ENCODE measurements at places on chromosomes 1 and 21.
A peak's percentile ranks its signal among the peaks of the same experiment; 100 is the strongest.

- no peak for DNase-seq
These were observed 35.8 kb downstream of the C1orf21 start for GRCh38 chr1:184422490-184423233.

- no peak for DNase-seq
These were observed 13.0 kb downstream of the FAM20B start for GRCh38 chr1:179038528-179039281.

DNA sequence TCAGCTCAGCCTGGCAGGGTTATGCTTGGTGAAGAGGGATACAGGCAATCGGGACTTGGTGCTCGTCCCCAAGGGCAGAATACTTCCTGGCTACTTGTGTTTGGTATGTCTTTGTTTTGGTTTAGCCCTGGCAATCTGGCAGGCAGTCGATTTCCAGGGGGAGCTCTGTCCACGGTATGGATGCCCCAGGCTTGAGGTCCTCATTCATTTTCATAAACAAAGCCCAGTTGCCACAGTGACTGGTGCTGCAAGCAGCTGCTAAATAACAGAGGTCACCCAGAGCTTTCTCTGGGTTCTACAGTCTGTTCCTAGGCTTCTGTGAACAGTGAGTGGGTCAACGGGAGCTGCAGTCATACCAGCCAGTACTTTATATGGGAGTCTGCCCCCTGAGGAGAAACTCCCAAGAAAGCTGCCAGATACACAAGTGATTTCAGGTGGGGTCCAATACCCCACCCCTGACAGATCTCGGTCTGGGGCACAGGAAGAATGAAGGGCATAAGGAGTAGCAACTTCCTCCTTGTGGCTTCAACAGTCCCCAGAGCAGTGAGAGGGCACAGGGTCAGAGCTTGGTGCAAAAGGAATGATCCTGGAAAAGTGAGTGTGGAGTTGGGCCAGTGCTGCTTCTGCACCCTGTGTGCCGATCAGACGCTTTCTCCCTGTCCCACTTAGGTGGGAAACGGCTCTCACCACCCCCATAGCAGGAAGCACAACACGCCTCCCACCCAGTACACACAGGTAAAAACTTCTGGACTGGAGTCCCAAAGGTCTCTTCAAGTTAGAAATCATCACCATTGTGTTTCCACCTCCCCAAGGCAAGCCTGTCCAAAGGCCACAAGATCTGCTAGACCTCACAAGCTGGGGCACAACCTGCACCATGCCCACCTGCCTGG lies 55.5 kb downstream of the TGFBR3 start:
- peak; percentile 9 for DNase-seq

GRCh38 chr1:42210421-42211133 lies 46.0 kb upstream of the GUCA2A start:
- DNase-seq, result no peak

DNA sequence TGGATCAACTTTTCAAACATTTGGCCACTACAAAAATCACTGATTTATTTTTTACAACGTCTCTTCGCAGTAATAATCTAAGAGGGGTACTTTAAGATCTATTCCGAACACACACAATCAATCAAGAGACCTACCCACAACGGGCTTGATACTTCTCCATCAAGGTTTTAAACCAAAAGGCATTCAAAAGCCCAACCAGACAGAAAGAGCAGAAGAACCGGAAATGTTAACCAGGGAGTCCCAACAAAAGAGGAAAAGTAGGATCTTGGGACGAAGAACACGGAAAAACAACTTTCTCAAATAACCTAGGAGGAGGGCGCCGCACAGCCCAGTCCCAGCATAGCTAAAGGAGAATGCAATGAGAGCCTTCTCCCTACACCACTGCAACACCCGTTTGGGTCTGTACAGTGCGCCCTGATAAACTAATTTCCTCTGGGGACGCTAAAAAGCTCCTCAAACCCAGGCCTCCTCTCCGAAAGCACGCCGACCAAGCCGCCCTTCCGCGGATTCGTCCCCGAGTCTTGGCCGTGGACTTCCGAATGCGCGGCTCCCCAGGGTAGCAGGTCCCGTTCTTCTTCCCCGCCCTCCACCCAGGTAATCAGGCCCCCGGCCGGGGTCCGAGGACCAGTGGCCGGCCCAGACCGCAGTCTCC lies 623 bp downstream of the RPL22 start:
- DNase-seq, result no peak

GRCh38 chr1:214707306-214708087 lies 104.5 kb downstream of the CENPF start:
- DNase-seq, result no peak

DNA sequence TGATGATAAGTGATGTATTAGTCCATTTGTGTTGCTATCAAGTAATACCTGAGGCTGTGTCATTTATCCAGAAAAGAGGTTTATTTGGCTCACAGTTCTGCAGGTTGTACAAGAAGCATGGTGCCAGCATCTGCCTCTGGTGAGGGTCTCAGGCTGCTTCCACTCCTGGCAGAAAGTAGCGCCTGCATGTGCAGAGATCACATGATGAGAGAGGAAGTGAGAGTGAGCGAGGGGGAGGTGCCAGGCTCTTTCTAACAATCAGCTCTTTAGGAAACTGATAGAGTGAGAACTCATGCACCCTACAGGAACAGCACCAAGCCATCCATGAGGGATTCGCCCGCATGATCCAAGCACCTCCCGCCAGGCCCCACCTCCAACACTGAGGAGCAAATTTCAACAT lies 2.2 kb upstream of the FHAD1 start:
- DNase-seq, result no peak

DNA sequence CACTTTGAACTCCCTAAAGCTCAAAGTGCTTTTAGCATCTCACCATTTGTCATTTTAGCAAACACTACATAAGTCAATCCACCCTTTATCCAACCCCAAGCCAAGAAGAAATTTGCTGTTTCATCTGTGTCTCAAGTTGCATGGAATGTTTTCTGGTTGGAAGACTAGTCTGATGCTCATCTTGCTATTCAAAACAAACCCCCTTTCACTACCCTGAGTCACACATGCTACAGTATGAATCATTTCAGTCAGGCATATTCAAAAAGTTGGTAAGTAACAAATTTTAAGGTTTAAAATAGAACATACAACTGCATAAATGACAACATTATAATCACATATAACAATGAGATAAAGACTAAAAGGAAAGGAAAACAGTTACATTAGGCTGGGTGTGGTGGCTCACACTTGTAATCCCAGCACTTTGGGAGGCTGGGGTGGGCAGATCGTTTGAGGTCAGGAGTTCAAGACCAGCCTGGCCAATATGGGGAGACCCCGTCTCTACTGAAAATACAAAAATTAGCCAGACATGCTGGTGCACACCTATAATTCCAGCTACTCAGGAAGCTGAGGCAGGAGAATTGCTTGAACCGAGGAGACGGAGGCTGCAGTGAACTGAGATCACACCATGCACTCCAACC lies 38.7 kb downstream of the DSTYK start:
- no peak for DNase-seq

GRCh38 chr1:1275836-1276235 lies 2.2 kb upstream of the UBE2J2 start:
- DNase-seq, result no peak

GRCh38 chr1:245215071-245215470 lies 60.3 kb downstream of the KIF26B start:
- DNase-seq, result no peak

DNA sequence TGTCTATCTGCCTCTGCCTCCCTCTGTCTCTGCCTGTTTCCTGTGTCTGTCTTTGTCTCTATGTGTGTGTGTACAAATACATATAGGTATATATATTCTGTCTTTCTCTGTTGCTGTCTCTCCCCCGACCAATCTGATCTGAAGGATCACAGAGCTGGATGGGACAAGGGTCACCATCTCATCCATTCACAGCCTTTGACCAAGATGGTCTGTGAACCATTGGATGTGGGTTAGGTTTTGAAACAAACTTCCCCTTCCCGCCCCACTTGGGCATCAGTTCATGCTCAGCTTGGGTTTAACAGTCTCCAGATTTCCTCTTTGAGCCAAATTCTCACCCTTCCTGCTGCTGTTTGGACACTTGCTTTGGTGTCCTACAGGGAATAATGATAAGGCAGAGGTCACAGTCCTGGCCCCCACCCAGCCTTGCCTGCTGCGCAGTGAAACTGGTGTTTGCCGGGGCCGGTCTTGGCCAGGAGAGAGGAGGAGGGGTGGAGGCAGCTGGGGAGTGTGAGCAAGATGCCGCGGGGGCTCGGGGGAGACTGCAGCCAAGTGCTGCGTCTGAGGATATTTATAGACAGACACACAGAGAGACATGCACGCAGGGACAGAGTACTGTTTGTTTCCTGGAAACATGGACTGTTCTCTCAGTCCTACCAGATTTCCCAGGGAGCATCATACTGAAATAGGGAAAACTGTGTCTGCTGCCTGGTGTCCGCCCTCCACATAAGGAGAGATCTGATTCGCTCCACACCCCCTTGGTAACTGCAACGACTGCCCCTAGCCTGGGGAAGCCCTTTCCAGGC lies 27.0 kb upstream of the BTG2 start:
- DNase-seq, result peak; percentile 91

DNA sequence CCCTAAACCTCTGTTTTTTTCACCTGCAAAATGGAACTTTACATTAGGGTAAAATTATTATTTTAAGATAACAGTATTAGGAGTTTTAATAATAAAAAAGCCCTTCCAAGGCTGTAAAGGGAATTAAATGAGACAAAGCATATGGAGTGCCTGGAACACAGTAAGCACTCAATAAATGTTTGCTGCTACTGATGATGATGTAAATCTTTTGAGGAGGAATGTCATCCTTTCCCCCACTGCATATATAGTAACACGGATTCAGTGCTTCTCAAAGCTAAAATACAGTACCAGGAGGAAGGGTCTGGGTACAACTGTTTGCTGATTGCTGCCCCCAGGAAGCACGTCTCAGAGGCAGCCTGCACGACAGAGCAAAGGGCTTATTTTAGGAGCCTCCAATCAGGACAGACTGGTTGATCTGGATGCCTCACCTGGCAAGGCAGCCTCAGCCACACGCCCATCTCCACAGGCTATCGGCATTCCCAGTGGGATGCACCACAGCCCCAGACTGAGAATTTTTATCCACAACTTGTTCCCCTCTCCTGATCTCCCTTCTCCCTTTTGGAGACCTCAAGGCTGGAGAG lies 64.4 kb downstream of the GADD45A start:
- no peak for DNase-seq

DNA sequence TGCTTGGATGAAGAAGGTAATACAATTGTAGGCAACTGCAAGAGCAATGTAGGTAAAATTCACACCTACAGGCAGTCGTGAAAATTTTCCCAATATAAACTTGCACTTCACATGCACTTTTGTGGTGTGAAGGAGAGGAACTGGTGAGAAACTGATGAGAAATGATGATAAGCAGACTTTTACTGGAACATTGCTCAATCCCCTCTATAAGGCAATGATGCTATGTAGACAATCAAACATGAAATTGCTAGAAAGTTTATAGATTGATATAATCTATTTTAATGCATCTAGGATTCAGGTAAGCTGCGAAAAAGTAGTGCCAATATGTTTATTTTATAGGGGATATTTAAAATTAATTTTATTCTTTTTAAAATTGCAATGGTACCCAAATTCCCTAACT lies 802.2 kb downstream of the KCNT2 start:
- no peak for DNase-seq

- DNase-seq, result no peak
These were observed 80.6 kb downstream of the ERG start for GRCh38 chr21:38417726-38418125.

- DNase-seq, result no peak
These were observed 17.1 kb downstream of the ZP4 start for GRCh38 chr1:237873487-237874211.

GRCh38 chr1:234774971-234775370 lies 165.0 kb upstream of the IRF2BP2 start:
- DNase-seq, result no peak

DNA sequence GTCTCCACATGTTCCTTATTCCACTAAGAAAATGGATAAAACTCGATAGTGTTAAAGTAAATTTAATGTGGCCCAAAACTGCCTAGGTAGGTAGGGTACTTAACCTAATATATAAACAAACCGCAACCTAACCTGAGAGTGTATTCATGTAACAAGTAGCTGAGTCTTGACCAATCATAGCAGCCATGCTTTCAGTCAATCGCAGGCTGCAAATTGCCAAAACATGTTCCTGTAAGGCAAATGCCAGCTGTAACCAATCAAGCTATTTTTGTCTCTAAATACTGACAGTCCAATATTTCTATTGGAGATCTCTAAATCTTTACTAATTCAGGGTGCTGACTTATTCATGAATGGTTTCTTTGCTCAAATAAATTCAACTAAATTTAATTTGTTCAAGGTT lies 3.1 kb upstream of the HMGCS2 start:
- no peak for DNase-seq

- DNase-seq, result no peak
These were observed 1.4 kb downstream of the WDTC1 start for GRCh38 chr1:27235827-27236226.

GRCh38 chr1:209102531-209102930 lies 481.0 kb upstream of the CAMK1G start:
- no peak for DNase-seq

GRCh38 chr1:37353871-37354270 lies 120.5 kb upstream of the ZC3H12A start:
- DNase-seq, result no peak

DNA sequence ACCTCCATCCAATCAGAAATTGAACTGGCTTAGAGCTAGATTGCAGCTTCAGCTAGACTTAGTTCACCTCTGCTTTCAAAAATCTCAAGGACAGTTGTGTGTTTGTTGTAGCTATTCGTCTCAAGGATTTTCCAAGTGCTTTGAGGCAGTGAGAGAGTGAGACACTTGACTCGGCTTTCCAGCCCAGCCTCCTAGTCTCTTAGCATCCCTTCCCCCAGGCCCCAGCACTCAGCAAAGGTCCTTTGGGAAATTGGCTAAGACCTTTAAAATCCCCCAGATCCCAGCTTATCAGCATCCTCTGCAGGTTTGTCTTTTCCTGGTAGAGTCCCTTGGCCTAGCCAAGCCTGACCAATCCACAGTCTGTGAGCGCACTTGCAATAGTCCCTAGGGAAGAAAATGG lies 47.9 kb upstream of the PROX1 start:
- DNase-seq, result no peak

GRCh38 chr1:41109310-41110197 lies 88.0 kb upstream of the SLFNL1 start:
- no peak for DNase-seq

GRCh38 chr1:211352985-211353515 lies 26.4 kb downstream of the TRAF5 start:
- DNase-seq, result no peak

GRCh38 chr1:1161683-1162079 lies 12.0 kb upstream of the TTLL10 start:
- DNase-seq, result no peak
